ENCODE measurements at places on chromosomes 5 and 9.

DNA sequence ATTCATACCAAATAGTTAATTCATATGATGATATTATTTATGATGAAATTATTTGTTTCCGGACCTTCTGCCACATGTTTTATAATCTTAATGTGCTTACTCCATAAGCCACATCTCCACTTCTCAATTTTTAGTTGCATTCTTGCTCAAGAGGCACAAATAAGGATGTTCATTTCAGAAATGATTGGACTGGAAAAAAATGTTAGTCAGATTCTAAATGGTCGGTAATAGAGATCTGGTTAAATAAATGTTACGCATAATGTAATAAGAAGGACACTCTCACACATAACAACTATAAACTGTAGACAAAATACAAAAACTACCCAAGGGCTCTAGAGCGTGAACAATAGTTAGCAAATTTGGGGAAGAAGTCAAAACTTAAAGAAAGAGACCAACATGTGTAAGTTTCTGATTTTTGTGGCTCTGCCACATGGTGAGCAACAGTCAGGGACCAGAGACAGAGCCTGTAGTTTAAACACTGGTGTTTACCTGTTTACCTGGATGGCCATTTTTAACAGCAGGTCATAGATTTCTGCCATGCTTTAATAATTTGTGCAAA lies 554.3 kb upstream of the CLINT1 start:
- DNase-seq, result no peak

- no peak for DNase-seq
Observed at GRCh38 chr9:75639971-75640610, 250.4 kb upstream of the PCSK5 start.

DNA sequence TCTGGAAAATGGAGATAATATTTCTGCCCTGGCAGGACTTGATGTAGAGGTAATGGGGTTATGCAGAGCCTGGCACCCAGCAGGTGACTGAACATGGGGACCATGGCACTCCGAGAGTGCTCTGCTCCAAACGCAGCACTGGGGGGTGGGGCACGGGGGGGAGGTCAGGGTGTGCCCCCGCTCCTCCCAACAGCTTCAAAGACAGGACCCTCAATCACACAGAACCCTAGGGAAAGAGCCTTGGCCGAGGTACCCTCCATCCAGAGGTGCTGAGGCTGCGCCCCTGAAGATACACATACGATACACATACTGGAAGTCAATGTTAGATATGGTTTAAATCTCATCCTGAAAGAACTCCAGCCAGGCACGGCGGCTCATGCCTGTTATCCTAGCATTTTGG lies 26.6 kb upstream of the CEP72 start:
- DNase-seq, result peak; percentile 40

GRCh38 chr5:157710882-157711281 lies 20.3 kb upstream of the THG1L start:
- no peak for DNase-seq

- no peak for DNase-seq
Observed at GRCh38 chr5:177509381-177509951, at the start of gene DOK3. Gene DOK3 (minus strand): TSS chr5:177509826. CDS start chr5:177509540, 286 bp downstream.

DNA sequence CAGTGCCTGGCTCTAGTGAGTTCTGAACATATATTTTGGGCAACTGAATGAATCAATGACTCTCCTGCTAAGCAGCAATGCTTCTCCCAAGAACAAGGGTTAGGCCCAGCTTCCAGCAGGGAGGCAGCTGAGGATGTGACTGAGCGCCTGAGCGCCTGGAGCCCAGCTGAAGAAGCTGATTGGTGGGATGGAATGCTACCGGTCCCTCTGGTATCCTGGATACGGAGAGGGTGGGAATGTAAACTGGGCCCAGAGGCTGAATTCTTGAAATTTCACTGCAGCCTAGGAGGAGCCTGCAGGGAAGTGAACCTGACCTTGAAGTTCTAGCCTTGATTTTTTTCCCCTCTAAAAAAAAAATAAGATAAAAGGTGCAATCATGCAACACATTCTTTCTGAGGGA lies 43.2 kb downstream of the WWC1 start:
- no peak for DNase-seq

DNA sequence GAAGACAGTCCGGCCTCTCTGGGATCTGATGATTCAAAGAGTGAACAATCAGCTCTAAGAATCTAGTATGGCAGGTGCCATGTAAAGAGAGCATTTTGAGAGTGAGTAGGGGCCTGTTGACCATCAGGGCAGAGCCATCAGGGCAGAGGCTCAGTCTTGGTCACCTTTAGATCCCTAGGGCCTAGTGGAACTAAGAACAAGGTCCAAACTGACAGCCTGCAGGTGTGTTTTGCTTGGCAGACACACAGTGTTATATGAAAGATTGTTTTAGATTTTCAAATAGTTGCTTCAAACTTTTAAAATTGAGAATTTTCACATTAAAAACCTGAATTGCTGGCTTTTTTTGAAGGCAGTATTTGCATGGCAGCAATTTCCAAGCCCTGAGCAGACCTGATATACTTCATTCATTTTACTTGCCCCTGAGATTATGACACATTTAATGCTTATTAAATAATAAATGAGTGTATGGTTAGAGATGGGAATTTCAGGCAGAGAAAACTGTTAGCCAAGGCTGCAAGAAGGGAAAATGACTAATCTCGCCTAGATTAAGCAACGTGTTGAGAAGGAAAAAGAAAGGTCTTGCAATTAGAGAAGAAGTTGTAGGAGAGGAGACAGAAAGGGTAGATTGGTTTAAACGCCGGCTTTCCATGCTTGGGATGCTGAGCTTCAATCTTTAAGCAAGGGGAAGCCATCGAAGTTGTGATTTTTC lies 279.6 kb downstream of the ARRDC3 start:
- DNase-seq, result no peak

- no peak for DNase-seq
Observed at GRCh38 chr9:77040340-77040739, 20.9 kb downstream of the FOXB2 start.

GRCh38 chr9:38352530-38353328 lies 39.8 kb upstream of the ALDH1B1 start:
- no peak for DNase-seq

DNA sequence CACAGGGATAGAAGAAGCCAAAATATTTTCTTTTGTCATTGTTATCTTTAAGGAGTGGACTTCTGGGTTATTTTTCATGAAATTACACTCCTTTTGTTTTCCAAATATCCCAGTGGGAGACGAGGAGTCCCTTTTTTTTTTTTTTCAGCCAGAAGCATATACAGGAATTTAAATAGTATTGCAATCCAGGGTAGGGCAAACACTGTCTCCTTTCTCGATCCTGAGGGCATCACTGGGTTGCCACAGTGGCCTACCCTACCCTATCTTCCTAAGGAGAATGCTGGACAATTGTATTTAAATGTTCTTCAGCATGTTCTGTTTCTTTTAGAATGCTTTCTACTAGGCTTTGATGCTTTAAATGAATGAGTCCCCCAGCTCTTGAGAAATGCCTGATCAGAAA lies 47.9 kb downstream of the LRRC70 start:
- DNase-seq, result no peak

- no peak for DNase-seq
Observed at GRCh38 chr9:112120030-112120341, 55.1 kb downstream of the SUSD1 start.

DNA sequence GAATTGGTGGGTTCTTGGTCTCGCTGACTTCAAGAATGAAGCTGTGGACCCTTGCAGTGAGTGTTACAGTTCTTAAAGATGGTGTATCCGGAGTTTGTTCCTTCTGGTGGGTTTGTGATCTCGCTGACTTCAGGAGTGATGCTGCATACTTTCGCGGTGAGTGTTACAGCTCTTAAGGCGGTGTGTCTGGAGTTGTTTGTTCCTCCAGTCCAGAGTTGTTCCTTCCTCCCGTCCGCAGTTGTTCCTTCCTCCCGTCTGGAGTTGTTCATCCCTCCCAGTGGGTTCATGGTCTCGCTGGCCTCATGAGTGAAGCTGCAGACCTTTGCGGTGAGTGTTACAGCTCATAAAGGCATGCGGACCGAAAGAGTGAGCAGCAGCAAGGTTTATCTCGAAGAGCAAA lies 159.6 kb upstream of the ADAMTSL1 start:
- DNase-seq, result no peak
